Activated T-cell treated with anti-CD3 and anti-CD28 coated beads, Interleukin-2, amount 50 U/mL, for 72 hours (primary cell): ENCODE measurements at places on chromosomes 1 and 21.

DNA sequence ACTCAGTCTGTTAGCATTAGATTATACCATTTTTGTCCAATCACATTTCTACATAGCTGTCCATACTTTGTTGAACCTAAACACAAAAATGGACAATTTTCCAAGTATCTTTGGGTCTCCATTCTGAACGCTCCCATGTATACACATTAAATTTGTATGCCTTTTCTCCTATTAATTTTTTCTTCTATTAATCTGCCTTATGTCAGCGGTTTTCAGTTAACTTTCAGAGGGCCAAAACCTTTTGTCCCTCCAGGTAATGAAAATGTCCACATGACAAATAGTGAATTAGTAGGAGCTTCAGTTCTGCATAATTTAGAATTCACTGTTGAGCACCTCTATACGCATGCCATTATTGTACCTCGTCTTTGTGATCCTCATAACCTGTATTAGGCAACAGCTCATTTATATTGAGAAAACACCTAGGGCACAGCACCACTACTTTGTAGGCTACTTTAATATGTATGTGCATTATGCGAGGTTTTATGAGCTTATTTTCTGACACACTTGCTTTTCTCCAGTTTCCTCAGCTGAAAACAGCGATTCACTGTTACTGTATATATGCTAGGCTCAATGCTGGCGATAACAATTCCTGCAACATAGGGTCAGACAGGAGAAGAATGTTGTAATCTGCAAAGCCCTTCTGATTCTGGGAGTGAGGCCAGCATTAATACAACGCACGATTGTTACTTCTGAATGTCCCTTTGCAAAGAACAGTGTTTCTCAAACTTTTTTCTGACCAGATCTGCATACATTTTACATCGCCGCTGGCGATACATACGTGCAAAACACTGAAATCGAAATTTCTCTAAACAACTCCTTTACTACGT lies 1.1 kb upstream of the ABCD3 start:
- DNase-seq = no peak

DNA sequence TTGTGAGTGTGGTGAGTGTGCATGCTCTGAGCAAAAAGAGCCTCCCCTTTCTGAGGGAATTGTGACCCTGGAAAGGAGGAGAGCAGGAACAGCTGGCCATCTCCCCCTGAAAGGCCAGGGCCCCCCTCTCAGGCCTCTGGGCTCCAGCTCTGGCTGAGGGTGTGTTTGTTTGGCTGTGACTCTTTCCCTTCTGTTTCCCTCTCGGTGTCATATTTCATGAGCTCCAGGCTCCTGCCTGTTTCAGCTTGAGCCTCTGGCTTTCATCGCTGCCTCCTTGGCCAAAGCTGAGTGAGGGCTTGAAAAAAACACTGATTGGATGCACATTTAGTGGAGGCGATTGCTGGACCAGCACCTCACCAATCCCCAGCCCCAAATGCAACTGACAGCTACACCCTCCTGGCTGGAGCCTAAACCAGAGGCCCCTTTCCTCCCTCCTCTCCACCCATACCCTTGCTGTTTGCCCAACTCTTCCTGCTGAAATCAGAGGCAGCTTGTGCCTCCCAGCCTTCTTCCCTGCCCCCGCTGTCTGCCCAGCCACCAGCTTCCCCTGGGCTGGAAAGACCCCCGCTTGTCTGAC lies 64.1 kb downstream of the DDR2 start:
- no peak for DNase-seq

DNA sequence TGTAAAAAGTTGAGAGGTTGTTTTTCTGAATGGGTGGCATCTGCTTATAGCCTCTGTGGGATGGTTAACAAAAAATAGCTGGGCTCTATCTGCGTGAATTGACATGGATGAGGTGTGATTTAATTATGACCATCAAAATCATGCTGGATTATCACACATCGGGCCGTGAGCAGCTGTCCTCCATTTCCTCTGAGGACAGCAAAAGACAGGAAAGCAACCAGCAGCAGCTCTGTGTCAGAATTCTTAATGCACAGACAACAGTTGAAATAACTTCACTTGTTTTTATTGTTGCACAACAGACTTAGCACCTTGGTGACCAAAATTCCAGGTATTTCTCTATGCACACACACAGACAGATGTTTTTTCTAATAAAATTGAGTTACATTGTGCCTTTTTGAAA lies 54.5 kb upstream of the LAPTM5 start:
- no peak for DNase-seq

GRCh38 chr1:226985239-226985838 lies 45.2 kb downstream of the COQ8A start:
- no peak for DNase-seq

DNA sequence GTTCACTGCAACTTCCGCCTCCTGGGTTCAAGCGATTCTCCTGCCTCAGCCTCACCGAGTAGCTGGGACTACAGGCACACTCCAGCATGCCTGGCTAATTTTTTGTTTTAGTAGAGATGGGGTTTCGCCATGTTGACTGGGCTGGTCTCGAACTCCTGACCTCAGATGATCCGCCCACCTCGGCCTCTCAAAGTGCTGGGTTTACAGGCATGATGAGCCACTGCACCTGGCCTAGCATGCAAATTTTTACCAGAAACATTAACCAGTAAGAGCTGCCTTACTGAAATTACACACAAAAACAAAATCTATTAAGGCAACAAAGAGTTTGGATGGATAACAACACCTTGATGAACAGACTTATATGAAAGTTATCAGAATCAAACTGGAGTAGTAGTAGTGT lies 12.1 kb downstream of the ZZZ3 start:
- no peak for DNase-seq

DNA sequence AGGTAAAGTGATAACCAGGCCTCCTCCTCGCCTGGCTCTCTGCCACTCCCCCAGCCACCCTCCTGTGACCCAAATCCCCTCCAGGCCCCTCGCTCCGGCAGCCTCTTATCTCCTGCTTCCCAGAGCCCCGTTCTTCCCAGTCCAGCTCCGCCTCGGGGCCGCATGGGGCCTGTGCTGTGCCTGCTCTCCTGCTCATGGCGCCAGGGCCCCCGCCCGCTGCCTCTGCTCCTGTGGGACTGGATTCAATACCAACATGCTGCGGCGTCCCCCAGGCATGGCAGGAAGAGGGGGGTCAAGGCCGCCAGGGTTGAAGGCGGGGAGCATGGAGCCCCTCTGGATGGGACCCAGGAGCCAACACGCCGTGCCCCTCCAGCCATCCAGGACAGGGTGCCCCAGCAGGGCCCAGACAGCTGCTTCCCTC lies 213.0 kb upstream of the VAMP3 start:
- DNase-seq = no peak

DNA sequence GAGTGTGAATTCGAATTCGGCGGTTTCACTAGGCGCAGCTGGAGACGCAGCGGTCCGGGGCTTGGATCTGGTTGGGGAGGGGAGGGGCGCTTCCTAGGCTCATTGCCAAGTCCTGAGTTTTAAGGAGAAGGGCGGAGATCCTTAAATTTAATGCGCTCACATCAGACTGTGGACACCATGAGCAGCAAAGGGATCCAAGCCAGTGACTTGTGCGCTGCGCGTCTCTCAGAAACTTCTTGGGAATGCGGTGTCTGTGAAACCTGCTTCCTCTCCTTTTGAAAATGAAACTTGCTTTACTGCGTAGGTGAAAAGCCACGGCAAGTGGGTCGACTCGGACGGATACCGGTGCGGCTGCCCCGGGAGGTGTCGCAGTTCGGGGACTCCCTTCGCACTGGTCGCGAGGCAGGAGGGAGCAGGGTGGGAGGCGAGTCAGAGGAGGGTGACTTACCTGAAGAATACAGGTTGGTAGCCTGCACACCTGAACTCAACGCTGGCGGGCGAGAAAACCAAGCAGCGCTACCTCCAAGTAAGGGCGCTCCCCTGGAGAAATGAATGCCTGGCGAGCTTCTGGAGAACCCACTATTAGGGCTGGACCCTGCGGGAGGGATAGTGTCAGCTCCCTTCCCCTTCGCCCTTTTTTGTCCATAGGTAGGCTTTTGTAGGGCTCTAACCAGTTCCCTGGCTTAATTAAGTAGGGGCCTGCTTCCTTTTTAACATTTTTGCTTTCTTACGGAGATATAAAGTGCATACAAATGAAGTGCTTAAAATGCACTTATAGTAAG lies 992 bp downstream of the TENT5C start:
- DNase-seq = peak; percentile 68

DNA sequence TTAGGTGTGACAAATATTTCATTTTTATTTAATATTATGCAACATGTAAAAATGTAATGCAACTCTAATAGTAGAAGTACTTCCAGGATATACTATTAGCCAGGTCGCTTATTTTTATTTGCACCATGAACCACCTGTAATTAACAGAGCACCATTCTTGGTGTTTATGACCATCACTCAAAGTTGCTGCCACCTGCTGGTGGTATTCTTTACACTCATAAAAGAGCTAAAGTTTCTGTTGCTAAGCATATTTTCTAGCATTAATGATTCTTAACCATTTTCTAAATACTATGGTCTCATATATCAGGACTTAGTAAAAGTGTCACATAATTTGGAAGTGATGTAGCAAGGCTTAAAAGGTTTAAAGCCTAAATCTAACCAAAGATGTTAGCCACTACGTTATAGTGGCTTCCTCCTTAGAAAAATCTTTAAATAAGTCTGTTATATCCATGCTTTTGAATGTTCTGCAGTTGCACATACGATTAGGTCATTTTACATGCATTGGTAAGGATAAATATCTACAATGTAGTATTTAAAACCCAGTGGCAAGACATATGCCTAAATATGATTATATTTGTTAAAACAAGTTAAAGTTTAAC lies 244.5 kb downstream of the NEGR1 start:
- peak; percentile 0 for DNase-seq

DNA sequence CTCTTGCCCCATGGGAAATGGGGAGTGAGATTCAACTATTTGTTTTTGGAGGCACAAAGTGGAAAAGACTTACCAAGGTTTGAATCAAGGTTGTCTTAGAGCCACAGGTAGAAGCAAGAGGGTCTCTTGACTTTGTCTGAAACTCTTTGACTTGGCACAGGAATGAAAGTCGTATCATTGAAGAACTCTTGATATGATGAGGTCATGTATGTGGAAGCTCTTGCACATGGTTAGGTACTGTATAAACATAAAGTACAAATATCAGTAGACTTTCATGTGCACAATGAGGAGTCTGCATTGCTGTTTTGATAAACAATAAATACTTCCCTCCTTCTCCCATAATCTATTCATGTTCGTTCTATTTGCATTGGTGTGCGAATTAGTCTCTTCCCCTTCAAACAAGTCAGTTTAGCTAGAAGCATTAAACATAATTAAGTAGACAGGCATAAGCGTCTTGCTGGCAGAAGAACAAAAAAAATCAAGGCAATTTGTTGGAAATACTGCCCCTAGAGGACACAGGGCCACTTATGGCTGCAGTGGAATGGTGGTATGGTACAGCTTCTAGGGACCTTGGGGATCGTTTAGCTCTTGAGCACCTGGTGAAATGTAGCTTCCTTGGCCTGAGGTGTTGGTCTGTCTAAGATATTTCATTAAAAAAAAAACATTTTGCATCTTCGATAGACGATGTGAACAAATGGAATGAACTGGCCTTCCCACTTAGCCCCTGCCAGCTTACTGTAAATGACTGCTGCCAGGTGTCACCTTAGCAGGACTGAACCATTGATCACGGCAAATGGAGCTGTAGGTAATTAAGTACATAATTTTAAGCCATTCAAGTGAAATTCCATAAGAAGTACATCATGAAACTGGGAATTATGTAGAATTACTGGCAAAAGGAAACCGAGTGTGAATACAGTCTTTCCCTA lies 218.0 kb upstream of the GALNT2 start:
- DNase-seq = no peak
